ENCODE measurements at places on chromosomes 13 and 19. TPM values are rescaled to one million over a fixed set of nuclear protein-coding genes. Genes with fewer than 3 reads are reported as not detected.

MEF2B gene
- 1.7 TPM for total RNA-seq

LAIR2 gene
- total RNA-seq, result not detected

DACH1 gene
- total RNA-seq, result 110 TPM

ZNF790 gene
- 13.3 TPM for total RNA-seq

SLITRK6 gene
- total RNA-seq, result 0.10 TPM

CYP2S1 gene
- total RNA-seq, result 6.0 TPM

CCNA1 gene
- total RNA-seq, result 4.3 TPM

- no peak overlapping the region for H3K27ac ChIP-seq
- H3K27me3 ChIP-seq, result no peaks in the 10 kb centered on the region
- DNase-seq, result no peak
Measured at GRCh38 chr19:42683917-42684513, 56.3 kb downstream of the PSG3 start.

GRCh38 chr19:51508059-51508733, 6.6 kb upstream of the SIGLEC12 start:
- H3K4me1 ChIP-seq, result no peaks in the 10 kb centered on the region
- H3K27ac ChIP-seq, result no peak overlapping the region
- peaks cover 4% of the 10 kb centered on the region for H3K27me3 ChIP-seq
- DNase-seq, result no peak
- no peaks in the 10 kb centered on the region for H3K36me3 ChIP-seq

DNA sequence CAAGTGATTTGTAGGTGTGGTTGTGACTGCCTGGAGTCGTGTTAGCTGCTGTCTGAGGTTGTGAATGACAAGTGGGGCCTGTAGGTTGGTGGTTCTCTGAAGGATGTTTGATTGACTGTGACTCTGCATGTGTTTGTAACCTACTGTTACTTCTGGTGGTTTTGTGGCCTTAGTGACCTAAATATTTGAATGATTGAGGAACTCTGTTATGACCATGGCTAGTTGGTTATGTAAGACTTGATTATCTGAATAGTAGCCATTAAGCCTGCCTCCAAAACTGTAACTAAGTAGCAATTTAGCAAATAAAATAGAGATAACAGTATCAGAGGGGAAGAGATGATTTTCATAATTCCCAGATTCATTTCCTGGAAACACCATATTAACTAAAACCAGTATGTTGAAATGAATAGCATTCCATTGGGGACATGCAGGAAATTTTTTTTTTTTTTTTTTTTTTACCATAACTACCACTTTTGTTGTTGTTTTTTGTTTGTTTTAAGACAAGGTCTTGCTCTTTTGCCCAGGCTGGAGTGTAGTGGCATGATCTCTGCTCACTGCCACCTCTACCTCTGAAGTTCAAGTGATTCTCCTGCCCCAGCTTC, 865 bp downstream of the ZNF382 start:
- H3K27ac ChIP-seq, result peak overlapping the region; percentile 86
- DNase-seq, result no peak
- H3K4me1 ChIP-seq, result peaks cover 6% of the 10 kb centered on the region
- peaks cover 11% of the 10 kb centered on the region for H3K27me3 ChIP-seq
- H3K4me3 ChIP-seq, result peak overlapping the region; percentile 93

GRCh38 chr13:39963612-39964011, 308.1 kb downstream of the COG6 start:
- H3K4me3 ChIP-seq, result no peak overlapping the region
- no peaks in the 10 kb centered on the region for H3K27me3 ChIP-seq
- no peaks in the 10 kb centered on the region for H3K36me3 ChIP-seq

- no peak overlapping the region for H3K27ac ChIP-seq
- no peak for DNase-seq
- H3K4me3 ChIP-seq, result no peak overlapping the region
- no peaks in the 10 kb centered on the region for H3K27me3 ChIP-seq
Measured at GRCh38 chr19:12708641-12709040, 12.2 kb upstream of the FBXW9 start.

DNA sequence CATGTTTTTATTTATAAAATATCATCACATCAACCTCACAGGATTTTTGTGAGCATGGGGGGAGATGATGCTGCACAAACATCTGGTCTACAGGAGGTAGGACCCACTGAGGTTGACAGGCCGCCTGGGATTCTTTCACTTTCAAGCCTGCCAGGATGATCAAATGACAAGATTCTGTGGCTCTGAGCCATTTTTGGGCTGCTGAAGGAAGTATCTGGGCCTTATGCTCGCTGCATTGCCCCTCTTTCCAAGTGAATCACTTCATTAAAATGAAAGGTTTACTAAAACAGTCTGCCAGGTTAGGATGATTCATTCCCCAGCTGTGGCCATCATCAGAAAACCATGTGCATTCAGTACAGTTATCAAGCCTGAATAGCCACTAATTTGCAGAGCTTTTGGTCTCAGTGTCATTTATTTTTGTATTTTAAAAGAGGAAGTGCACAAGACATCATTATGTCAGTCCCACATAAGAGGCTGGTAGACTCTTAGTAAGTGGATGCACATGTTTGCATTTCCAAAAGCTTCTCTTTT, 34.4 kb downstream of the STARD13 start:
- H3K36me3 ChIP-seq, result peaks cover 4% of the 10 kb centered on the region
- H3K27ac ChIP-seq, result no peak overlapping the region
- H3K27me3 ChIP-seq, result no peaks in the 10 kb centered on the region
- DNase-seq, result no peak
- peaks cover 1% of the 10 kb centered on the region for H3K4me1 ChIP-seq

DNA sequence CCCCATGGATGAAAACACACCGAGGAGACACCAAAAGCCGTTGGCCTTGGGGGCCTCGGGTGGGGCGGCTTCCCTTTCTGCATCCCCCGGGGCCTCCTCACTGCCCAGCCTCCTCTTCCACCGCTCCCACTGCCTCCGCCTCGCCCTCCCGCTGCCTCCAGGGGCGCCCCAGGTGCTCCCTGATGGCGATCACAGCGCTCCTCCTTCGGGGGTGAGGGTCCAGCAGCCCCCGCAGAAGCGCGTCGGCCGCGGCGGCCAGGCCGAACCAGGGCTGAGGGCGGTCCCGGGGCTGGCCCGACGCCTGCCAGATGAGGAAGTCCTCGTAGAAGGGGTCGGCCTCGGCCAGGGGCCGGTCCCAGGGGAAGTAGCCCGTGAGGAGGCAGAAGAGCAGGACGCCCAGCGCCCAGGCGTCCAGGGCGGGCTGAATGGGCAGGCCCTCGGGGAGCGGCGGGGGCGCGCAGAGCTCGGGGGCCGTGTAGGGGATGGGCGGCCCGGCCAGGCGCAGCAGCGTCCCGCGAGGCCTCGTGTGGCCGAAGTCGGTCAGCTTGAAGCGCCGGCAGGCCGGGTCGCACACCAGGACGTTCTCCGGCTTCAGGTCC, 7.2 kb downstream of the SBK2 start:
- DNase-seq, result no peak
- H3K27me3 ChIP-seq, result peaks cover 2% of the 10 kb centered on the region
- H3K36me3 ChIP-seq, result no peaks in the 10 kb centered on the region
- no peak overlapping the region for H3K27ac ChIP-seq
